ENCODE measurements at places on chromosomes 1 and 21. TPM values are rescaled to one million over a fixed set of nuclear protein-coding genes. Genes with fewer than 3 reads are reported as not detected.

TNN gene
- total RNA-seq = not detected

EXTL1 gene
- under 0.01 TPM for total RNA-seq

EPHB2 gene
- 20.9 TPM for total RNA-seq

IRF6 gene
- 1.5 TPM for total RNA-seq

CNKSR1 gene
- total RNA-seq = not detected

AMY1B gene
- not detected for total RNA-seq

MR1 gene
- 0.99 TPM for total RNA-seq

RGSL1 gene
- not detected for total RNA-seq

SPRR2B gene
- not detected for total RNA-seq

SLC30A2 gene
- total RNA-seq = not detected

AGT gene
- not detected for total RNA-seq

C1orf226 gene
- under 0.01 TPM for total RNA-seq

MATN1 gene
- total RNA-seq = under 0.01 TPM

RPE65 gene
- not detected for total RNA-seq

ACKR1 gene
- total RNA-seq = under 0.01 TPM

CCDC185 gene
- total RNA-seq = not detected

NEK2 gene
- total RNA-seq = 2.4 TPM

SPRR2A gene
- not detected for total RNA-seq

LRRC53 gene
- not detected for total RNA-seq

PHLDA3 gene
- total RNA-seq = 8.9 TPM

S100A5 gene
- not detected for total RNA-seq

ACP6 gene
- 1.4 TPM for total RNA-seq

ASTN1 gene
- total RNA-seq = not detected

TFF2 gene
- total RNA-seq = not detected

RUNX3 gene
- total RNA-seq = not detected

GUCA2A gene
- total RNA-seq = not detected

CHRM3 gene
- 0.20 TPM for total RNA-seq

TNFRSF9 gene
- under 0.01 TPM for total RNA-seq

CD5L gene
- not detected for total RNA-seq

SUSD4 gene
- 0.44 TPM for total RNA-seq

ZBTB8A gene
- total RNA-seq = 5.7 TPM

CDC20 gene
- 27.5 TPM for total RNA-seq

CFAP45 gene
- total RNA-seq = 0.22 TPM

KDF1 gene
- total RNA-seq = not detected

LHX4 gene
- not detected for total RNA-seq

Measured in lung microvascular endothelial cell (primary cell).